Left hindlimb (tissue), 1 donor: ENCODE measurements at places on chromosomes 5 and 9.

DNA sequence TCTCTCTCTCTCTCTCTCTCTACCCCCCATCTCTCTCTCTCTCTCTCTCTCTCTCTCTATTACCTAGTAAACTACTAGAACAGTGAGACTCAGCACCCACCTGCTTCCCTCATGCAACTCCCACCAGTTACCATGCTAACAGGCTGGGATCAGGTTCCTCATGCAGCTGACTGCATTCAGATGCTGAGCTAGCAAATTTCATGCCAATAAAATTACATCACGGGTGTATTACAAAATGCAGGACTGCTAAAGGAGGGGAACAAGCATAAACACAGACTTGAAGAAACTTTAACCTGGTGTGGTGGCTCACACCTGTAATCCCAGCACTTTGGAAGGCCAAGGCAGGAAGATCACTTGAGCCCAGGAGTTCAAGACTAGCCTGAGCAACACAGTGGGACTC lies 76.0 kb downstream of the CEMIP2 start:
- no peak for DNase-seq

GRCh38 chr9:91809581-91810285 lies 140.3 kb downstream of the ROR2 start:
- DNase-seq: no peak

DNA sequence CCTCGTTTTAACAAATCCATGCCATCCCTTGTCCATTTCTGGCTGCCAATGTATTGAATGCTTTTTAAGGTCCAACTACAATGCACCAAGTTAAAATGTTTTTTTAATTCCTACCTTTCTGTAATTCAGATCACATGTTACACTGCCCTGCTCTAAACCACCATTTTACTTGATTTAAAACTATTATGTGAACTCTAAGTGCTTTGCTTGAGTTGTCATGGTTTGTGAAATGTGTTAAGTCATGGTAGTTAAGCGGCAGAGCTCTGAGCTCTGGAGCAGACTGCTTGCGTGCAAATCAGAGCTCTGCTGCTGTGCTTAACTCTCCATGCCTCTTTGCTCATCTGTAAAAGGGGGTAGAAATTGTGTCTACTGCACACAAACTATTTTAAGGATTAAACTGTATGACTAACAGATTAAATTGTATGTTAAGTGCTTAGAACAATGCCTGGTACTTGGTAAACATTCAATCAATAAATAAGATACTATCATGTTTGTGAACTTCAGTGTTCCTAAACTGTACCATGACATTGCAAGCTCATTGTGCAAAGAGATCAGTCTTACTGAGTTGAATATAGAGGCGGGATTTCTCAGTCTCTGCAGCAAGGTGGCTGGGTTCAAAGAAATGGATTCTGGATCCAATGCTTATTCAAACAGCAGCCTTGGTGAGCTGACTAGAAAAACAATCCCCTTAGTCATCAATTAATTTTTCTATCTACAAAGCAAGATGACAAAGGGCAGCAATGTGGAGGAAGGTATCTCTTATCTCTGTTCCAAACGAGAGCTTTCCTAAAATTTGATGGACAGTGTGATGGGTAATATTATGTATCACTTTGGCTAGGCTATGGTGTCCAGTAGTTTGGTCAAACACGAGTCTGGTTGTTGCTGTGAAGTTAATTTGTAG lies 16.1 kb upstream of the CMBL start:
- DNase-seq: no peak

DNA sequence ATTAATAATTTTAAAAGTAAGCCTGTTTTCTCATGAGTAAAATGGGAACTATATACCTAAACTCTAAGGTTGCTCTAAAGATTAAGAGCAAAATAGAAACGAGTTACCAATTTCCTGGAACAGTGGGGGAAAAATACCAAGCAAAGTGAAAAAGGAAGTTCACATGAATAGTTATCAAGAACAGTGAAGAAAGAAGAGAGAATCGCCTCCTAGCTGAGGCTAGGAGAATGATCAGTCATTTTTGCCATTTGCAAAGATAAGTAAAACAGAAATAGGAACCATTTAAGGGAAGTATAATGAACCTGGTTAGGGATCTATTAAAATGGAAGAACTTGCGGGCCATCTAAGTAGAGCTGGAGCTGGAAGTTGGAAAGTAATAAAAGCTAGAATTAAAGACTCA lies 50.7 kb downstream of the P4HA2 start:
- DNase-seq: no peak

DNA sequence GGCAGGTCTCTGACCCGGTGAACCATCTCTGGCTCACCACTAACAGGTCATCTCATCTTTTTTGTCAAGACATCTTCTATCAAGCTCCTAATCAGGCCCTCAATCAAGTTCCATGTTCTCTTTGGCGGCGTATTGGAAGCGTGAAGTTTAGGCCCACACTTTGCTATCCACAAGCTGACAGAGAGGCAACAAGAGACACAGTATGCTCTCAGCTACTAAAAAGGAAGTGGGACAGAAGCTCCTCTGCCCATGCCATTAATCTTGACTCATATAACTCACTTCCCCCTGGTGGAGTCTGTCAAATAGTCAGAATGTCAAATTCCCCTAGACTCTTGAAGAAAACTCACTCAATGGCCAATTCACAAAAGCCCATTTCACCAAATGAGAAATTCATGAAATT lies 77.6 kb upstream of the TMC1 start:
- DNase-seq: no peak

DNA sequence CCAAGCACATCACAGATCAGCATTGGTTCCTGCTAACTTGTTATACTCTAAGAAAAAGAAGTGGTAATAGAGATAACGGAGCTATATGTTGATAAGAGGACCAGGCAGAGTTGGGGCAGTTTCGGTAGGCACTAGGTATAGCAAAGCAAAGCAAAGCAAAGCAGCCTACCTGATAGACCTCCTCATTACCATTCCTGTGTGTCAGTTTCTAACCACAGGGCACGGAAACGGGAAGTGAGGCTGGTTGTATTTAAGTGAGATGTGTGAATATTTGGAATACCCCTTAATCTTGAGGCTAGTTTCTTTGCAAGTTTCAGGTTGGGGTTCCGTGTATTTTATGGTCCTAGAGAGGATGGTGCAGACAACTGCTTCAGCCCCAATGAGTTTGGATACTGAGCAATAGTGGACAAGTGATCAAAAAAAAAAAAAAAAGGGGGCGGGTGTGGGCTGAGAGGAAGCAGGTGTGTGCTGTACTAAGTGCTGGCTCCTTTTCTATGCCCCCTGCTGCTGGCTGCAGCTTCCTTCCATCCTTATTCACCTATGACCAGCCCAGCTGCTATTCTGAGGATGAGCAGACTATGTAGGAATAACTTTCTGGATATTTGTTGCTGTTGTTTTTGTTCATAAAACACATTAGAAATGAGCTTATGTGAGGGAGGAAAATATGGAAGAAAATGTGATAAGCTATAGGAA lies 183.3 kb downstream of the SH3GL2 start:
- DNase-seq: no peak

DNA sequence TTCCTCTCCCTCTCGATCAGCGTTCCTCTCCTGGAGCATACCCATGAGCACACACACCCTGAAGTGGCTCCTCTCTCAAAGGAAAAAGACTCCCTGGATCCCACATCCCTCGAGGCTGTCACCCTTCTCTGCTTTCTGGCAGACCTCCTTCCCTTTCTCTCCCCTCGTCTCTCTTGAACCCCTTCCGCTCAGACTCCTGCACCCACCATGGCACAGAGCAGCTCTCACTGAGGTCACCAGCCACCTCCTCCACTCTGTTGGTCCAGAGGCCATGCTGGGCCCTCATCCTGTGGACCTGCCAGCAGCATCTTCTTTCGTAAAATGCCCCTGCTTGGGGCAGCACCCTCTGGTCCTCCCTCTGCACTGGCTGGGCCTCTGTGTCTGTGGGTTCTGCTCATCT lies 5.7 kb downstream of the B4GALT7 start:
- DNase-seq: no peak

GRCh38 chr9:4873066-4873465 lies 80.3 kb downstream of the RCL1 start:
- DNase-seq: no peak

DNA sequence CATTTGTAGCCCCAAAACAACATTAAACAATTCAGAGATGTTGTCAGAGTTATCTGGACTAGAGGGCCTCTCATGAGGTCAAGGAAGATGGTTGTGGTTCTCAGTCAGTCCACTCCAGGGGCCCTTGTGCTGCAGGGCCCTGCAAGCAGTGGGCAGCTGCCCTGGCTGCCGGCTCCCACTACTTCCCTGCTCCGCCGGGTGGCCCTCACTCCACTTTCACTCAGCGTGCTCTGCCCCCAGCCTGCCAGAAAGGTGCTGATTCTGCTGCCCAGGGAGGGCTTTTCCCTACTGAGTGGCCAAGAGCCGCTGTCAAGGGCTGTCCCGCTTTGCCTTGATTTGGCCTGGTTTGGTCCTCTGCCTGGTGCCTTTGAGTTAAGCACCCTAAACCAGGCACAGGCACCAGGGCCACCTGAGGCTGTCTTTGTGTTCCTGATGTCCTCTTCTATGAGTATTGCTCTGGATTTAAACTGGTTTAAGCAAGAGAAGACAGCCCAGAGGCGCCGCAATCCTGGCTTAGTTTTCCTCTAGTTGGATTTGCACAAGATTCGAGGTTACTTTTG lies 117.2 kb downstream of the GADD45G start:
- no peak for DNase-seq

GRCh38 chr9:2356041-2356790 lies 265.4 kb upstream of the VLDLR start:
- no peak for DNase-seq

DNA sequence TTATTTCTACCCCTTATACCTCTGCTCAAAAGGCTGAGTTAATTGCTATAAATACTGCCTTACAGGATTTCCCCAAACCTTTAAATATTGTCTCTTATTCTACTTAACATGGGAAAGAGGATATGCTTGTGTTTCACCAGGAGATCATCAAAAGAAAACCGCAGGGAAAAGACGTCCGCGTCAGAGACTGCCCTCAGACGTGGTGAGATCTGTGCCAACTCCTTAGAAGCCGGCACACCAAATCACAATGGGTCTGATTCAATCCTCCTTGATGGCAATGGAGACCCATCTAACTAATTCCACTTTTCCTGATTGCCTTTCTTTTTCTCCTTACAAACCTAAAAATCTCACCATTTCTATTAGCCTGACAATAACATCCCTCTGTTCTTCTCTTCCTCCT lies 55.0 kb downstream of the SH3PXD2B start:
- no peak for DNase-seq
